ENCODE measurements at places on chromosomes 5 and 9. TPM values are rescaled to one million over a fixed set of nuclear protein-coding genes. Genes with fewer than 3 reads are reported as not detected.

HRH2 gene
- polyA plus RNA-seq = 2.6 TPM

PCDH1 gene
- polyA plus RNA-seq = 21.0 TPM

DDX4 gene
- polyA plus RNA-seq = not detected

HTR4 gene
- polyA plus RNA-seq = not detected

ZNF608 gene
- polyA plus RNA-seq = 81.9 TPM

LAMC3 gene
- 28.4 TPM for polyA plus RNA-seq

TRIM36 gene
- 2.8 TPM for polyA plus RNA-seq

SHOC1 gene
- 0.64 TPM for polyA plus RNA-seq

MCTP1 gene
- polyA plus RNA-seq = 4.3 TPM

DNA sequence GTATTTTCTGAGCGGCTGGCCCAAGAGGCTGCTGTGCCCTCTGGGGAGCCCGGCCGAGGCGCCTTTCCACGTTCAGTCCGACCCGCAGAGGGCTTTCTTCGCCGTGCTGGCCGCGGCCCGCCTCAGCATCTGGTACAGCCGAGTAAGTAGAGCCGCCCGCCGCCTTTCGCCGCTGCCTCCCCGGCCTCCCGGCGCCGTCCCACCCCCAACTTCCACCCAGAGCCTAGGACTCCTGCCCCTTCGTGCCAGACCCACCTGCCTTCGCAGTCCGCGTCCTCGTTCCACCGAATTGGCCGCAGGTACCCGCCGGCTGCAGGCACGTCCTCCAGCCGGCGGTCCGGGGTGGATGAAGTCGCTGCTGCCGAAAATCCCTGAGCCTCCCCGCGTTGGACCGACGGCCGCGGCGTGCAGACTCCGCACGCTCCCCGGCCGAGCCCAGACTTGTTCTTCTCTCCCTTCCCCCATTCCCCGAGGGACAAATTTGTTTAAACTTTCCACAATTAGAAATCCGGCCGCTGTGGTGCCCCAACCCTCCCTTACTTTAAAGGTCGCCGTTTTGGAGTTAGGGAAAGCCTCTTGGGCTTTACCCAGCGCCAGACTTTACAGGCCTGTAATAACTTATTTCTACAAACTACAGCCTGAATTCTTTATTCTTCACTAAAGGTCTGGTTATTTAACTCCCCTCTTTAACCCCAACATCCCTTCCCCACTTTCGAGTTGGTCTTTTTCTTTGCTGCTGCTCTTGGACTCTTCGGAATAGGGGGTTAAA, 589 bp downstream of the RIC1 start:
- DNase-seq = peak; percentile 45

DNA sequence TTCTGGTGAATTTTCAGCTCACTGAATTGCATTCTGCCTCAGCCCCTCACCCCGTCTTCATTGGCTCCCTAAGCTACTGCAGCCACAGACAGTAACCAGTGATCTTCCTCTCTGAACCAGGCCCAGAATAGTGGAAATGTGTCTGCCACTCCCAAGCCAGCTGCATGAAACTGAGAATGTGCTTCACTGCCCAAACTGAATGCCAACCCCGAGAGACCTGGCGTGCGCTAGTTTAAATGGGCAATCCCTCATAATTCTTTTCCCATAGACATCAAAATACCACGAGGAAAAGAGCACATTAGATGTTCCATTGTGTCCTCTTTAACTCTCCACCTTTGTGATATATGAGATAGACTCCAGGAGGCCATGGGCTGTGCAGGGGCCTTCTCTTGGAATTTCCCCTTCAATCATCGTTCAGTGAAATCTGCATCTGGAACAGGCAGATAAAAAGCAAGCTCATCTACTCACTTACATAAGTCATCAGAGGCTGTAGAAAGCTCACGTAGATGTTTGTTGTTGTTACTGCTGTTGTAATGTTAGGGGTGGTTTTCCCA, 320.2 kb downstream of the NFIB start:
- no peak for DNase-seq

GRCh38 chr5:83125560-83125959, 48.2 kb downstream of the XRCC4 start:
- no peak for DNase-seq

DNA sequence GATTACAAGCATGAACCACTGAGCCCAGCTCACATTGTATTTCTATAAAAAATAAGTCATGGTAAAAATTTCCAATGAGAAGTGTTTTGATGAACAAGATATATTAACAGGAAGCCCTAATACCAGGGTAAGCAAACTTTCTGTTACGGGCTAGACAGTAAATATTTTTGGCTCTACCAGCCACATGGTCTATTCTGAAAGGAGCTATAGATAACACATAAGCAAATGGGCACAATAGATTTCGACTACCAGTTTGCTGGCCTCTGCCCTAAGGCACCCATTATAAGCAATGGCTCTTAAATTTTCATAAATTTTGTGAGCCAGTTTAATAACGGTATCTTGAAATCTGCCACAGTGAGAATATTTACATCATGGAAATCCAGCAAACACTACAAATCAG, 8.1 kb downstream of the UBQLN1 start:
- no peak for DNase-seq

DNA sequence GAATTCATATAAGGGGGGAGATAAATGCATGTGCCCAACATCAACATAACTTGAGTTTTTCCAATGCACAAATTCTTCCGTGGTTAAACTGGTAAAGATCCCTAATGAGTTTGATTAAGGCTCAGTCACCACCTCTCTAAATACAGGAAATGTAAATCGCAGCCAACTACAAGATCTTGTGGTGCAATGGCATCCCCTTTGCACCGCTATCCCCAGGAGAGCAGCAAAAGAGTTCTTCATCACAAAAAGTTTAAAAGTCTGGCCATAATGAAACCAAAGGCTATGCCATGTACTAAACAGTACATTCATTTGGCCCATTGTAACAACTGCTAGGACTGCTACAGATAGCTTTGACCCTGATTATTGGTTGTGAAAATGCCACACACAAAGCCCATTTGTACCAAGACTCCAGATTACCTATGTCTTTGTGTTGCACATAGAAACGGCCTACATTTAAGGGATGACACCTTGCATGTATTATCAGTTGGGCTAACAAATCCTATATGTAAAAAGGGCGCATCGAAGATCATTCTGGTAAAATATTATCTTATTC, 44.5 kb downstream of the ZNF608 start:
- DNase-seq = no peak

GRCh38 chr5:130331332-130331731, 427.1 kb downstream of the CHSY3 start:
- DNase-seq = no peak

GRCh38 chr5:109218818-109219217, 191.0 kb downstream of the PJA2 start:
- no peak for DNase-seq

DNA sequence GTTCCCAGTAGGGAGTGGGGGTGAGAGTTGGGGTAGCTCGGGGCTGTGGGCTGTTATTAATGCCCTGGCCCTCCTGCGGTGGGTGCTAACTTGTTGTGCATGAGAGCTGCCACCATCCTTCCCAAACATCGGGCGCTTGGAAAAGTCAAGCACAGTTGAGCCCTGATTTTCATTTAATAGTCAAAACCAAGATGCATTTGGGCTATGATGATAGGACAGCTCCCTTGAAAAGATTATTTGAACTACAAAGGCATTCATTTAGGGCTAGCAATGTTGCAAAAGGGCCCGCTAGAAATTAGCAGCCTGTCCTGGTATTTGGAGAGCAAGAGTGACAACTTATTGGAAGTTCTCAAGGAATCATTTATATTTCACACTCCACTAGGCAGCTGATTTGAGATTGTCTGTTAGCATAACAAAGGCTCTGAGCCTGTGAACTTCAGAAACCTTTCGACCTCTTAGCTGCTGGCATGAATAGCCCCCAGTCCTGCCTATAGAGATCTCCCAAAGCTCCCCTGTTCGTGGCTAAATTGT, 128.2 kb upstream of the TMEM161B start:
- no peak for DNase-seq

- no peak for DNase-seq
Measured at GRCh38 chr5:146549615-146550014, 33.6 kb upstream of the GPR151 start.

DNA sequence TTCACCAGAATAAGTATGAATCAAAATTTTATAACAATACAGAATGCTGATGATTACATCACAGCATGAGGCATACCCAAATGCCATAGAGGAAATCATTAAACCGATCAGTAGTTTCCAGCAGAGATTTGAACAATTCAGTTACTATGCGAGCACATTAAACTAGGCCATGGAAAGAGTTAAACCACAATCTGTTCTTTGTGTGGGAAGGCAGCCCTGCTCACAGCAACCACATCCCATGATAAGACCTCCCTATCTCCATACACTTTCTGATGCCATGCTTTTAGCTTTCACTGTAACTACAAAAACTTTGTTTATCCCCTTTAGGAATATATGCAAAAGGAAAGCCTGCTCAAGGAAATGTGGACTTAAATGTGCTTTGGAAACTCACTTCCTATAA, 4.5 kb downstream of the NFIB start:
- no peak for DNase-seq

DNA sequence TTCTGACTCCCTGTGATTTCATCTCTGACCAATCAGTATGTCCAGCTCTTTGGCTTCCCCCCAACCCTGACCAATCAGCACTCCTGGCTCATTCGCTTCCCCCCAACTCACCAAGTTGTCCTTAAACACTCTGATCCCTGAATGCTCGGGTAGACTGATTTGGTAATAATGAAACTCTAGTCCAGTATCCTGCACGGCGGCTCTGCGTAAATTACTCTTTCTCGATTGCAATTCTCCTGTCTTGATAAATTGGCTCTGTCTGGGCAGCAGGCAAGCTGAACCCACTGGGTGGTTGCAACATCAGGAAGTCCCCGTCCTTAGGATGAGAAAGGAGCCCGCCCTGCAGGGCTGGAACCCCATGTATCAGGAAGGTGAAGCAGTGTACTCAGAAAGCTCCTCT, 10.4 kb downstream of the FCN2 start:
- no peak for DNase-seq

- DNase-seq = no peak
Measured at GRCh38 chr5:158895588-158895987, 204.1 kb downstream of the EBF1 start.

DNA sequence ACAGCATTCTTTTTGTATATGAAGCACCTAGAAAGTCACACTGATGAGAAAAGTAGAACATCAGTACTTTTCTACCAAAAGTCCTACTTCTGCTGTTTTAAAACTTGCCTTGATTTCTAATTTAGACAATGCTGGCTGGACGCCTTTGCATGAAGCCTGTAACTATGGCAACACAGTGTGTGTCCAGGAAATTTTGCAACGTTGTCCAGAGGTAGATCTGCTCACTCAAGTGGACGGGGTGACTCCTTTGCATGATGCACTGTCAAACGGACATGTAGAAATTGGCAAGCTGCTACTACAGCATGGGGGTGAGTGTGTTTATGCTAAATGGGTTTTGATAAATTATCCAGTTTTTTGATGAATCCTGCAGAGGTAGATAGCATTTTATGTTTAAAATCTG, 73.5 kb downstream of the SLF1 start:
- DNase-seq = no peak

- DNase-seq = no peak
Measured at GRCh38 chr5:96481009-96481786, 48.1 kb upstream of the PCSK1 start.

- no peak for DNase-seq
Measured at GRCh38 chr9:2816476-2817141, 27.3 kb downstream of the PUM3 start.

DNA sequence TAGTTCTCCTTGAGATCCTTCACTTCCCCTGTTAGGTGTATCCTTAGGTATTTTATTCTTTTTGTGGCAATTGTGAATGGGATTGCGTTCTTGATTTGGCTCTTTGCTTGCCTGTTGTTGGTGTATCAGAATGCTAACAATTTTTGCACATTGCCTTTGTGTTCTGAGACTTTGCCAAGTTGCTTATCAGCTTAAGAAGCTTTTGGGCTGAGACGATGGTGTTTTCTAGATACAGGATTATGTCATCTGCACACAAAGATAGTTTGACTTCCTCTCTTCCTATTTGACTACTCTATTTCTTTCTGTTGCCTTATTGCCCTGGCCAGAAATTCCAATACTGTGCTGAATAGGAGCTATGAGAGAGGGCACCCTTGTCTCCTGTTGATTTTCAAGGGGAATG, 609.4 kb upstream of the COX7C start:
- DNase-seq = no peak

- no peak for DNase-seq
Measured at GRCh38 chr9:106119176-106119575, 424.8 kb downstream of the TMEM38B start.

GRCh38 chr5:98483301-98483685, 290.2 kb upstream of the RGMB start:
- no peak for DNase-seq

DNA sequence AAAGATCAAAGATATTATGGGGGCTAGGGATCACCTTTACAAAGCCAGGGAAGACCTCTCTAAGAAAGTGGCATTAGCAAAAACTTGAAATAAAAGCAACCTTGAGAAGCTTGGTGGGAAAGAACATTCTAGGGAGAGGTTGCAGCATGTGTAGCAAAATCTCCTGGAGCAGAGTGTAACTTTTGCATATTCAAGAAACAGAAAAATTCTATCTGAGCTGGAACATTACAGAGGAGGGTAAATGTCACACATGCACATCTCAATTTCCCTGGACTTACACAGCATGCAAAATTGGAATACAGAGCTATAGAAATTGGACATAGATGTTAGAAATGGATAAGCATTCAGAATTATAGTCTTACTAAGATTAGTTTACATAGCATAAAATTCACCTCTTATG, 510.0 kb downstream of the CETN3 start:
- no peak for DNase-seq

DNA sequence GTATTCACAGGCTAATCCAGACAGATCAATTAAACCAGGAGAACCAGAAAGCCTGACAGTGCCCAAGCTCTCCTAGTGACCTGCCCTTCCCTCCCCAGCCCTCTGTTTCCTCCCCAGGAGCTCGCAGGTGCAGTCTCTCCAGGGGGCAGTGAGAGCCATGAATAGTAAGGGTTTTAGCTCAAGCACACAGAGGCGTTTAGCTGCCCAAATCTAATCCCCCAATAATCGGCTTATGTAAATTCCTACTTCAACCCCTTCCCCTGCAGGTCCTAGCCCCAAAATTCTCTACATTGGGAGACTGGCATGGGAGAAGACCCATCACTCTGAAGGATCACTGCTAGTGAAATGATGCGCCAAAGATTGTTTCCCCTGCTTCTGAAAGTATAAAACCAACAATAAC, 10.5 kb upstream of the TAL2 start:
- DNase-seq = no peak

DNA sequence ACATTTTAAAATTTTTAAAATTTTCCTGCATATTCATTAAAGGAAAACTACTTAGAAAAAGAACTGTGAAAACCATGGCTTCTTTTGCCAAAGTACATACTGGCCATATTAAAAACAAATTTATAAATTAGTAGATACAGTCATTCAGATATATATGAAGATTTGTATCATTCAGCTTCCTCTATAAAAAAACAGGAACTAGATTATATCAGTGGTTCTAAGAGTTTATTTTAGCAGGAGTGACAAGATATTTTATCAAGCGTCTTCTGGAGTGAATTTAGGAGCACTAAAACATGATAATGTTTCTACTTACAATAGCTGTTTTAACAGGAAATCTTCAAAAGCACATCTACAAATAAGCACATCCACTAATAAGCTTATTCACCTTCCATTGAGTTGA, 171.4 kb downstream of the RAPGEF6 start:
- no peak for DNase-seq

Measured in renal cortex interstitium (tissue), 15 donors.